Left ventricle myocardium superior (tissue), 1 donor: ENCODE measurements at places on chromosomes 3 and 15.

DNA sequence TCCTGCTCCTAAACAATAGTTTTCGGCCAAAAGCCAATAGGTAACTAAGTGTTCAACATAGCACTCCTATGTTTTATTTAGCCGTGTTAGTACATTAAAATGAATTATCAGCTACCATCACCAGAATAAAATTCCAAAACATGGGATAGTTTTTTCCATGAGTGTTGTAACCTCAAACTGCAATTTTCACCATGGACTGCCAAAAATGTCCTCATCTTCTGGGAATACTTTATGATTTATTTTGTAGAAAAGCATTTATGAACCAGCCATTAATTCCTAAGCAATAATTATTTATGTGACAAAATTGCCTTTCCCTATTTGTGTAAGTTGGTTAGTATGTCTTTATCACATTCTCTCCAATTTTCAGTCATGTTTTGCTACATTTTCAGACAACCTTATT, 438.1 kb downstream of the NAALADL2 start:
- DNase-seq, result no peak

DNA sequence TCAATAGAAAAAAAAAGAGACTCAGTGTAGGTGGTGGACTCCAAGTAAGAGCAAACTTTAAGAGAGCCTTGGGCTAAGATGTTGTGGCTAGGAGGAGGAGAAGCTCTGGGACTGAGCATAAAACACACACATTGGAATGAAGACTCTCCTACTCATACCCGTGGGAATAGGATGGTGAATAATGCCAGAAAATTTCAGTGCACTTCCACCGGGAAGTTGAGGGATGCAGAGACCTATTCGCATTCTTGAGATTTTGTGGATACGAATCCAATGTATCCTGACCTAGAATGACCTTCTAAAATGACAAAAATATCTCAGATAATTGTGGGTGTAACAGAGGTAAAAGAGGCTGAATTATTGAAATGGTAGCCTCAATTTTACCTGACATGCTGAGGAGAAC, 388.7 kb upstream of the SGO1 start:
- DNase-seq, result no peak

DNA sequence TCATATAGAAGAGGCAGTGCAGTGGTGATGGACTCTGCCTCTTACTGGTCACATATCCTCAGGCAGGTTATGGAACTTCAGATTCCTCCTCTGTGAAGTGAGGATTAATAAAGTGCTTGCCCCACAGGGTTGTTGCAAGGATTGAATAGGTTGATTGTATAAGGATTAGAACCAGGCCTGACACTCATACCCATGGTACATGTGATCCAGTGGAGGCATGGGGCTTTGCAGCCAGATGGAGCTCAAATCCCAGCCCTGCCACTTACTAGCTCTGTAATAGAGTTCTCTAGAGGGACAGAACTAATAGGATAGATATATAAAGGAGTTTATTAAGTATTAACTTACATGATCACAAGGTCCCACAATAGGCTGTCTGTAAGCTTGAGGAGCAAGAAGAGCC, 184.6 kb upstream of the EIF1B start:
- no peak for DNase-seq

DNA sequence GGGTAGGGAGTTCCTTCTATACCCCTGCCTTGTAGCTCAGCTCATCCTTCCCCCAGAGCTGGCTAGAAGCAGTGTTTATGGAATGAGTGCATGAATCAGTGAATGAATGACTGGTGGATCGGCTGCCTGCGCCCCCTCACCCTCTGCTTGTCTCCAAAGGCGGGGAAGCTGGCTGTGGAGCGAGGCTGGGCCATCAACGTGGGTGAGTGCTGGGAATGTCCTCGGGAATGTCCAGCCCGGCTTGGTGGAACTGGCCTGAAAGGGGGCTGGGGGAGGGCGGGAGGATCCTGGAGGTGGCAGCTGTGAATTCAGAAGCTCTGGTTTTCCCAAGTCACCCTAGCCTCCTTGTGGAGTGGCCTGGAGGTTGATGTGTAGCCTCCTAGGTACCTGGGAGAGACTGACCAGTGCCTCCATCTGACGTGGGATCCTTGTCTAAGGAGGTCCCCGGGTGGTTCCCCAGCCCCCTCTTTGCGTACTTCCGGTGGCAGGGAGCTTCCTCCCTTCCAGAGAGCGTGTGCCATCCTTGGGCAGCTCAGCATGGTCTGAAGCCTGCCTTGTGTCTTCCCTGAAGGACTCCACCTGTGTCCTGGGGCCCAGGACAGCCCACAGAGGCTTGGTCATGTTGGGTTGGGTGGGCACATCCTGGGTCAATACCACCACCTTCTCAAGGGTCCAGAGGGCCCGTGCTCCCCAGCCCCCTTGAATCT, 18.4 kb downstream of the HDAC11 start:
- DNase-seq, result peak; percentile 22

DNA sequence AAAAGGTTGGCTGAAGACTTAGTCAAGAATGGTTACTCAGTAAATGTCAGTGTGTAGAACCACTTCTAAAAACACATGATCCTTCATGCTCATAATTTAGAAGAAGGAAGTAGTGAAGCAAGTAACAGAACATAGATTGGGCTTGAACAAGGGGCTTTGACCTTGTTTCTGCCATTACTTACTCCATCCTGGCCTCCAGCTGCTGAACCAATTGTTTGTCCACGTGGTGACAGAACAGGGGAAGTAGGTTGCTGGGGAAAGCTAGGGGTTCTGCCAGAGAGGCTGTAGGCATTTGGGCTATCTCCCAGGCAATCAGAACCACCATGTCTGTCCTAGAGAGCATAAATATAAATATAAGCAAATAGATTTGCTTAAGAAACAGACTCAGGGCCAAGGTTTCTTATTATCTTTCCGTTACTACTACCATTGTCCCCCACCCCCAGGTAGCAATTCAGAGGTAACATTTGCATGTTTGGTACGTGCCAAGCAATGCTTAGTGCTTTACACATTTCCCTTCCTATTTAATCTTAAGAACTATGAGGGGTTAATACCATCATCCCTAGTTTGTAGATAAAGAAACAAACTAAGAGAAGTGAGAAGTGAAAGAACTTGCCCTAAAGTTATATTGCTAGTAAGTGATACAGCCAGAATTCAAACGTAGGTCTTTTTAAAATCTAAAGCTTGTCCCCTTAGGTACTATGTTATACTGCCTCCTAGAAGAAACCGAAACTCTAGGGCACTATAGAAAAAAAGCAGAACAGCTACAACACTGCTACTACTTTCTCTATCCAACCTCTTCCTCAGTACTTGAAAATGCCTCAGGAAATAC, 3.0 kb upstream of the SPG11 start:
- DNase-seq, result no peak
